SK-N-SH (cell line): ENCODE measurements at places on chromosomes 2 and 18. TPM values are rescaled to one million over a fixed set of nuclear protein-coding genes. Genes with fewer than 3 reads are reported as not detected.
A peak's percentile ranks its signal among the peaks of the same experiment; 100 is the strongest.

Gene PROKR1
- polyA plus RNA-seq: not detected in 2 replicates

Gene COLEC11
- polyA plus RNA-seq: 8.7 and 15.2 TPM in 2 replicates

Gene M1AP
- 0.02 and 0.03 TPM in 2 replicates for polyA plus RNA-seq

Gene GALNT5
- polyA plus RNA-seq: 10.4 and 15.3 TPM in 2 replicates

Gene ZBTB7C
- polyA plus RNA-seq: 0.05 and 0.15 TPM in 2 replicates

Gene MEP1B
- polyA plus RNA-seq: not detected in 2 replicates

Gene CPS1
- 9.2 and 13.5 TPM in 2 replicates for polyA plus RNA-seq

Gene ICOS
- polyA plus RNA-seq: not detected in 2 replicates

Gene GKN2
- polyA plus RNA-seq: not detected in 2 replicates

Gene IL1A
- polyA plus RNA-seq: not detected in 2 replicates

DNA sequence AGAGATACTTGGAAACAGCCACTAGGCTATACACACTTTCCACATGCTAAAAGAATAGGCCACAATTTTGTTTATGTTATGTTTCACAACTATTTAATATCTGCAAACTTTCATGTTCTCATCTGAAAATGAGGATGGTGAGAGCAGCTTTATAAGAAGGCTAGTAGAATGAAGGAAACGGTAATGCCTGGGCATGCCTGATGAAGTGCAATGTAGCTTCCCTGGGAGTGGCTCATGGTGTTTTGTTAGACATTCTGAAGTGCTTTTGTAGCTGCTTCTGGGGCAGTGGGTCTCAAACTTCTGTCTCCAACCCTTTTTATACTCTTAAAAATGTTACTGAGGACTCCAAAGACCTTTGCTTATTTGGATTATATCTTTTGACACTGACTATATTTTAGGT, 193.3 kb upstream of the VWC2L start:
- no peak for DNase-seq

GRCh38 chr2:175207741-175208438, 26.4 kb upstream of the ATP5MC3 start:
- no peak for DNase-seq

DNA sequence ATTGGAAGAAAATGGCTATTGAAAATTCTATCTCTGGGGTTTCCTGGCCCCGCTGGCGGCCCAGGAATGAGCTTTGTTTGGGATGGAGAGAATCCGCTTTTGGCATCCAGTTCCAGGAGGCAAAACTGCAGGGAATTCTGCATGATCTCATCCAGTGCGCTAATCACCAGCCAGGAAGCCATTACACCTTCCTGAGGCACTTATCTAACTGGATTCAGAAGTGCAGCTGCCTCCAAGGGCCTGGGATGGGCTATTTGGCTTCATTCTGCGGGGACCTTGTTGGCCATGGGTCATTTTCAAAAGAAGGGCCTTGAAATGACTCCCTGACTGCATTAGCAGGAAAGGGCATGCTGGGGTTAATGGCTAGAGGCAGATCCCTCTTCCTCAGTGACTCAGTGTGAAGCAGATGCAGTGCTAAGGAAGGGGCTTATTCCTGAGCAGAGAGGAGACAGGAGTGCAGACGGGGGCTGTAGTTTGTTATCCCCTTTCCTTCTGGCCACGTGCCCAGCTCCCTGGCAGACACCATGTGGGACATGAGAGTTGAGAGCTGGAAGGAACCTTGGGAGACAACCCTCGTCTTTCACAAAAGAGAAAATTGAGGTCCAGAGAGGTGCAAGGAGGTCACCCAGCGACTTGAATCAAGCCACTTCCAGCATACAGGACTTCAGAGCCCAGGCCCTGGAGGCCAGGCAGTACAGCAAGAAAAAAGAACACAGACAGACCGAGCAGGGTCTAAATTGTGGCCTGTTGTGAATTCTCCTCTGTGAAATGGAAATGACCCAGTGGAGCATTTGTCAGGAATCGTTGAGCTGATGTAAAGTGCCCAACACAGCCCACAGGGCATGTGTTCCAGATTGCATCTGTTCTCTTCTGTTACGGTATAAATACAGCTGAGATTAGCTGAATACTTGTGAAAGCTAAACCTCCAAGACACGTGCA, 161.8 kb downstream of the PRKCE start:
- DNase-seq: peak; percentile 56

DNA sequence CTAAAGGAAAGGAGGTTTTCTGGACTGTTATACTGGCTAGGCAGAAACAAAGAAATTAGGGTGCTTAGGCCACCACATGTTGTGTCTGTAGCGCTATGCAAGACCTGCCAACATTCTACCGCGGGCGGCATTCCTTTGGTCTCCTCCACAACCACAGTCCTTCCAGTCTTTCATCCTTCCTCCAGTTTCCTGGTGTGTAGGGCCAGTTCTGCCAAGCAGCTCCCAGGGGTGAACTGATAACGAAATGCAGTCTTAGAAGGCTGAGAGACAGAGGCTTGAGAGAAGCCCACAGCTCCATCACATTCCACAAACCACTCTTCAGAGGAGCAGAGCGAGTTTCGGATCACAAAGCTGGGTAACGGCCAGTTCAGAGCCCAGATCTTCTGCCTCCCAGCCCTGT, 19.5 kb upstream of the CXXC1 start:
- no peak for DNase-seq

- no peak for DNase-seq
Observed at GRCh38 chr2:122389694-122390093, 634.2 kb downstream of the TSN start.

DNA sequence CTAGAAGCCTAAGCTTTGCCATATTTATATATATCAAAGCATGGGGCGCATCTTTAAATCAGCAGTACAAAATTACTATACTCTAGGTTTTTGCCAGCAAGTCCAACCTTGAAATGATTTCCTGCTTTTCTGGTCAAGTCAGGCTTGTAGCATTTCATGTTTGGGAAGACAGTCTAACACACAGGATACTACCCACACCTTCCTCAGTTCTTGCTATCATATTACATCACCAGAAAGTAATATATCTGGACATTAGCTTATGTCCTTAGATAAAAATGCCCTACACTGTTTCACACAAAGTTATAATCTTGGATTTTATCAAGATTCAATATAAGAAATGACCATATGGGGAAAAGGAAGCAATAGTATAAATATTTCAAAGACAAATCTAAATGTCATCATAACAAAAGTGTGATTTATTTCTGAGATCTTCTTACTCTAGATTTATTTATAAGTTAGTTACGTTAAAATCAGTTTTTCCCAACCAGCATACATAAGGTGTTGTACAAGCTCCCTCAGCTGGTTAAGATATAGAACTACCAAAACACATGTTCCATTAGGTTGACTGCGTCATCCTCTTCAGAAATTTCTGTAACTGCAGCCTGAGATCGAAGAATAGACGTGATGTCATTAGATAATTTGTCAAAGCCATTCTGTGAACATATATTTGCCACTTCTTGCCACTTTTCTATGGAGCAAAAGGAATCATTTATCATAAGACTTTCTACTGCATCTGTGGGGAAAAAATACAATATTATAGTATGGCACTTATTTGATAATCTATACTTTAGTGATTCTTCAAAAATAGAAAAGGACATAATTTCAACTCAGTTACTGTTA, 56.6 kb downstream of the CLHC1 start:
- DNase-seq: peak; percentile 45

DNA sequence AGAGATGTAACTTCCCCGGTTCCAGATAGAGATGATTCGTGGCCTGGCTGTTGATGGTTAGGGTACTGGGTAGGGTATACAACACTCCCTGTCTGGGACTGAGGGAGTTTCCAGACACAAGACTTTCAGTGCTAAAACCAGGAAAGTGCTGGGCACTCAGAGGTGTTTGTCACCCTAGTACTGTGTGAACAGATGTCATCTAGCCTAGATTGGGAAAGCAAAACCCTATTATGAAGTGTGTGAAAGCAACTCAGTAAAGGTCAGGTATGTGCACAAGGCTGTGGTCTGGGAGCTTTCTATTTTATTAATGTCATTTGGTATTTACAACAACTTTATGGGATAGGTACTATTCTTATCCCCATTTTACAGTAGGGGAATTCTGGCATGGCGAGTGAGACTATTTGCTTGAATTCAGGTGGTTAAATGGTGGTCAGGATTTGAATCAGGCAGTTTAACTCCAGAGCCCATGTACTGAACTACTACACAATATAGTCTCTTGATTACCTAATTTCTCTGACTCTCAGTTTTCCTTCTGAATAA, 2.6 kb downstream of the BZW1 start:
- DNase-seq: no peak

DNA sequence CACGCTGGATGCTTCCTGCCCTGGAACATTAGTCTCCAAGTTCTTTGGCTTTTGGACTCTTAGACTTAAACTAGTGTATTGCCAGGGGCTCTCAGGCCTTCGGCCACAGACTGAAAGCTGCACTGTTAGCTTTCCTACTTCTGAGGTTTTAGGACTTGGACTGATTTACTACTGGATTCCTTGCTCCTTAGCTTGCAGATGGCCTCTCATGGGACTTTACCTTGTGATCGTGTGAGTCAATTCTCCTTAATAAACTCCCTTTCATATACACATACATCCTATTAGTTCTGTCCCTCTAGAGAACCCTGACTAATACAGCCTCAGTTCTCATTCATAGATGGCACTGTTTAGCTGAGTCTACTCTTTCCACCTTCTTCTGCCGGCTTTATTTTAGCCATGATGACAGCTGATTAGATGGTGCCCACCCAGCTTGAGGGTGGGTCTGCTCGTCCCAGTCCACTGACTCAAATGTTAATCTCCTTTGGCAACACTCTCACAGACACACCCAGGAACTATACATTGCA, 389.1 kb downstream of the NYAP2 start:
- no peak for DNase-seq

GRCh38 chr18:25825979-25826776, 264.2 kb downstream of the SS18 start:
- no peak for DNase-seq

GRCh38 chr2:125004106-125004800, 979.2 kb downstream of the CNTNAP5 start:
- no peak for DNase-seq

DNA sequence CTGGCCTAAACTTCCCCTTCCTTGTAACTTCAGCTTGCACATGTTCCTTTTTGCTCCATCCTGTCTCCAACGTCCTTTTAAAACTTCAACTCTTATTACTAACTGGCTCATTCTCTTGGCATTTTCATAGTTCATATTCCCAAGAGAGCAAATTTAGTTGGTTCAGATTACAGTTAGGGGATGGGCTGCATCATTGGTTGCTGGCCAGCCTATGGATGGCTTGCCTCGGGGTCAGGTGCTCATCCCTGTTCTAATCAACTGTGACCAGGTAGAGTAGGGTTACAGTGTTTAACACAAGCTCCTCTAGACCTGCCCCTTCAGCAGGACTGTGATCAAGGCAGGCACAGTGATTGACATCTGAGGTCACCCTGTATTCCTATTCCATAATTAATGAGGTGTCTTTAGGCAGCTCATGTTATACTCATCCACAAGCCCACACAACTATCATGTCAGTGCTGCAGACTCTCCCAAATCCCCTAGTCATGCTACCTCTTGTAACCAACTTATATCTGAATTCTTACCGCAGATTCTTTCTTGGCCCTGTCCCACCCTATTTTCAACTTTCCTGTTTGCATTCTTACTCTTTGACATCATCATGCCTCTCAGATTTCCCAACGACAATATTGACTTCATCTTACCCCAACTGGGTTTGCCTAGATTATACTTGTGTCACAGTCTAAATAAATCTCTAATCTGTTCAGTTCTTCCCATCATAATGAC, 293.3 kb downstream of the MTX2 start:
- DNase-seq: no peak

DNA sequence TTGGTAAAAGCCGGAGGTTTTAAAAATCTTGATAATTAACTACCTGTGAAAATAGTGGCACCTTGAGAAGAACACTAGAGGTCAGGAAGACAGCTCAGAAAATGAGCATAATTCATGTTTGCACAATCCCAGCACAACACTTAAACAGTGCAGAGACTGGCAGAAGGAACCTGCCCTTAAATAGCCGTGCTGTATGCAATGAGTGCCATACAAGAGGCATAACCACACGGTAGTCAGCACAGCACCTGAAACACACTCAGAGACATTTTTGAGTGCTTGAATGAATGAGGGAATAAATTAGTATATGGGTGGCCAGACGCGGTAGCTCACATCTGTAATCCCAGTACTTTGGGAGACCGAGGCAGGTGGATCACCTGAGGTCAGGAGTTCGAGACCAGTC, 164.9 kb downstream of the PAX3 start:
- DNase-seq: no peak

- no peak for DNase-seq
Observed at GRCh38 chr2:236694146-236694888, 124.7 kb downstream of the ACKR3 start.

DNA sequence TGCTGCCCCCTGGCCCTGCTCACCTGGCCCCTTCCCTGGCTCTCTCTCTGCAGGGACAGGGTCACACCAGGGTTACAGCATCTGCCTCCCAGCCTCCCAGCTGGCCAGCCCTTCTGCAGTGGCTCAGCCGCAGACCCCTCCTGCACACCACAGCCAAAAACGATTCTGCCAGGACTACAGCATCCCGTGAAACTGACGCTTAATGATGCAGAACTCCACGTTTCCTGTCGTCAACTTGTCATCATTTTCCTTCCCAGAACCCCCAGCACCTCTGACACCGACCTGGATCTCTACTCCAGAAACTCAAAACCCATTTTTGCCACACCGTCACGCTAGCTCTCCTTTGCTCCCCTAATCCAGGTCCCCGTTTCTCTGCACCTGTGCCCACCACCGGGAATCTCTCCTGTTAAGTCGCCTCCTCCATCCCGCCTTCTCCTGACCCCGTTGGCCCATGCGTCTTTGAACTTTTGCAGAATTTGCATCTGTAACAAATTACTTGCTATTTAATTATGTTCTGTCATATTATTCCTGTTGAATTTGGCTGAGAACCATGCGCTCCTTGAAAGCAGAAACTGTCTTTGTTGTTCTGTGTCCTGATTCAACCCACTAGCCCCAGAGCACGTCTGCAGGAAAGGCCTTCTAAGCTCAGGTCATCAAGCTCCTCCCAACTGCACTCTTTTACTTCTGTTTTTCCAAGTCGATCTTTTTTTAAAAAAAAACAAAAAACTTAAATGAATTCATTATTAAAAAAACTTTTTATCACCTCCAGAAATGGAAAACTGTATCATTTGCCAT, 173.2 kb upstream of the COPS8 start:
- peak; percentile 38 for DNase-seq

- DNase-seq: no peak
Observed at GRCh38 chr2:138708682-138709241, 71.4 kb downstream of the NXPH2 start.

GRCh38 chr2:192159208-192159607, 35.5 kb downstream of the TMEFF2 start:
- no peak for DNase-seq

GRCh38 chr2:161004379-161004778, 155.8 kb upstream of the TANK start:
- DNase-seq: peak; percentile 28
